GM23248 (cell line): ENCODE measurements at places on chromosomes 6 and 20.

- DNase-seq = no peak
These were observed 7.3 kb upstream of the MAVS start for GRCh38 chr20:3839328-3839727.

- no peak for DNase-seq
These were observed 356 bp upstream of the IRAK1BP1 start for GRCh38 chr6:78867020-78867369.

- DNase-seq = no peak
These were observed 83.4 kb downstream of the GINS1 start for GRCh38 chr20:25490656-25491445.

- no peak for DNase-seq
These were observed 10.1 kb downstream of the TPX2 start for GRCh38 chr20:31749223-31749622.

- DNase-seq = no peak
These were observed 90.7 kb downstream of the CEP57L1 start for GRCh38 chr6:109186012-109186411.

DNA sequence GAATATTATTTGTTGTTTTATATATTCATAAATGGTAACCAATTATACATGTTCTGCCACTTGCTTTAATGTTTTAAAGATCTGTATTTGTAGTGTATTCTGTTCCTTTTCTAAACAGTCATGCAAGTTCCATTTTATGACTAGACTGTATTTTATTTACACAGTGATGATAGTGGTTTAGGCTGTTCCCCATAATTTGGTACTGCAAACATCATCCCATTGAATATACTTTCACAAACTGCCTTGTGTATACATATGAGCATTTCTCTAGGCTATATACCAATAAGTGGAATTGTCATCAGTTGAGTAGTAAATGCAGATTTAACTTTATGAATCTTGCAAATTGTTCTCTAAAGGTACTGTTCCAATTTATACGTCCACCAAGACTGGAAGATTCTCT lies 738.0 kb downstream of the EPHA7 start:
- DNase-seq = no peak

- peak; percentile 19 for DNase-seq
These were observed 53.8 kb downstream of the C6orf58 start for GRCh38 chr6:127630800-127631199.
